ENCODE measurements at places on chromosomes 11 and 22. TPM values are rescaled to one million over a fixed set of nuclear protein-coding genes. Genes with fewer than 3 reads are reported as not detected.

Gene SLC6A5
- not detected for total RNA-seq

Gene MUC5AC
- total RNA-seq: not detected

Gene LRRC75B
- total RNA-seq: 6.9 TPM

Gene GGTLC2
- not detected for total RNA-seq

Gene F2
- total RNA-seq: not detected

Gene OR52E8
- not detected for total RNA-seq

Gene TENM4
- 0.40 TPM for total RNA-seq

Gene DAGLA
- 5.5 TPM for total RNA-seq

GRCh38 chr11:108609682-108610081 lies 16.1 kb upstream of the EXPH5 start:
- no peak for DNase-seq

- peak; percentile 19 for DNase-seq
Observed at GRCh38 chr22:22933100-22933806, 45.6 kb downstream of the IGLL5 start.

- DNase-seq: no peak
Observed at GRCh38 chr11:34161812-34162492, 56.5 kb downstream of the NAT10 start.

GRCh38 chr11:119091966-119092879 lies 7.5 kb downstream of the HMBS start:
- no peak for DNase-seq

DNA sequence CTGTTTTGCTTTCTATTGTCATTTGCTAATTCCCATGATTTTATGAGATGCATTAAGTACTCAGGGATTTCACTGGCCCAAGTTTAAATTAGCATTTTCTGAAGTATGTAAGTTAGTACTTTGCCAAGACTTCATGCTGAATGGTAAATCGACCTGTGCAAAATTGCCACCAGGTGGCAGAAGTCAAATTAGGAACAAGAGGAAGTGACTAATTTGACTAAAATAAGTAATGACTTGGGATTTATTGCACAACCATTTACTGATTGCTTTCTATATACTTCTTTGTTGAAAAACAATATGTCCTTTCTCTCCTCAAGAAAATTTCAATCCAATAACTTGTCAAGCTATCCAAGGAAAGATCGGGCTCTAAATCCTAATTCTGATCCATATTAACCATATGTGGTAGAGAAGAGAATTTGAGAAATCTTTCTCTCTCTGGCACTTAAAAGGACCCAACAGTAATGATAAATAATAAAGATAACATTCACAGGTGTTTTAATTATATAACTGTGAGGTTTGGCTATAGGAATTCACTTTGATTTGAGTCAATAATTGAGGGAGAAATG lies 253.7 kb upstream of the CHORDC1 start:
- no peak for DNase-seq

DNA sequence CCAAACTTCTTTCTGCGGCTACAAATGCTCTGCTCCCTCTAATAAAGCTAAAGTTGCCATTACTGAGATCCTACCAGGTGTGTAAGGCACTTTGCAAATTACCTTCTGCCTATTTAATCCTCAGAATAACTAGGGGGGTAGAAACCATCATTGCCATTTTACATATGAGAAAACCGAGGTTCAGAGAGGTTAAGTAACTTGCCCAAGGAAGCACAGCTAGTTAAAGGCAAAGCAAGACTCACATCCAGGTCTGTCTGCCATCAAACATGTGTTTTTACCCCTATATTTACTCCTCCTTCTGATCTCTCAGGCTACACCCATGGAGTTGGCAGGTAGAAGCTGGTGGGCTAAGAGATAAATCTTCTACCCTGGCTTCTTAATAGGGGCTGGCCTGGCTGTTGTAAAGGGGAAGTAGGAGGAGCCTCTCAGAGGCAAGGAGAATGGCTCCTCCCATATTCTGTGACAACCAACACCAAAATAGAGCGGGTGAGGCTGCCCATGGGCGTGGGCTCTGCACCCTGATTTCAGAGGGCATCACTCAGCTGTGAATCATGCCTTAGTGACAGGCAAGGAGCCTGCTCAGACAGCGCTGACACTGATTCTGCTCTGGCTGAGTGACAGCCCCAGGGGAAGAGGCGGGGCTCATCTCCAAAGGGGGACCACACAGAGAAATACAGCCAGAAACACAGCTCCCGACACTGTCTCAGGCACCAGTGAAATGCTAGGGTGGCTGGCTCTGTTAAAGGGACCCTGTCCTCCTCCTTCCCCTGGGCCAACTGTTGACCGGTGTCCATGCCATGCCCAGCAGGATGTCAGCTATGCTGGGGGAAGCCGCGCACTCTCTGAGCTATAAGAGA lies 106.8 kb downstream of the ABTB2 start:
- DNase-seq: peak; percentile 72

- DNase-seq: no peak
Observed at GRCh38 chr22:18116634-18117033, 6.0 kb downstream of the TUBA8 start.

- peak; percentile 47 for DNase-seq
Observed at GRCh38 chr22:46833228-46833627, 70.8 kb downstream of the TBC1D22A start.

DNA sequence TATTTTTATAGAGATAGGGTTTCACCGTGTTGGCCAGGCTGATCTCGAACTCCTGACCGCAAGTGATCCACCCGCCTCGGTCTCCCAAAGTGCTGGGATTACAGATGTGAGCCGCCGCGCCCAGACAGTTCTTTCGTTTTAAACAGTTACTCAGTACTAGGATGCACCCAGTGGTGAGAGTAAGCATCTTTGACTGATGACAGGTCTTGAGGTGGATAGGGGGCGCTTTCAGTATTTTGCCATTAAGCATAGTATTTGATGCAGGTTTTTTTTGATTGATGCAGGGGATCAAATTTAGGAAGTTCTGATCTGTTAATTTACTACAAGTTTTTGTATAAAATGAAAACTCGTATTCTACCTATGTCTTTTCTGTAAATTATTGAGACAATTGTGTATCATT lies 13.2 kb upstream of the TRIM34 start:
- no peak for DNase-seq

DNA sequence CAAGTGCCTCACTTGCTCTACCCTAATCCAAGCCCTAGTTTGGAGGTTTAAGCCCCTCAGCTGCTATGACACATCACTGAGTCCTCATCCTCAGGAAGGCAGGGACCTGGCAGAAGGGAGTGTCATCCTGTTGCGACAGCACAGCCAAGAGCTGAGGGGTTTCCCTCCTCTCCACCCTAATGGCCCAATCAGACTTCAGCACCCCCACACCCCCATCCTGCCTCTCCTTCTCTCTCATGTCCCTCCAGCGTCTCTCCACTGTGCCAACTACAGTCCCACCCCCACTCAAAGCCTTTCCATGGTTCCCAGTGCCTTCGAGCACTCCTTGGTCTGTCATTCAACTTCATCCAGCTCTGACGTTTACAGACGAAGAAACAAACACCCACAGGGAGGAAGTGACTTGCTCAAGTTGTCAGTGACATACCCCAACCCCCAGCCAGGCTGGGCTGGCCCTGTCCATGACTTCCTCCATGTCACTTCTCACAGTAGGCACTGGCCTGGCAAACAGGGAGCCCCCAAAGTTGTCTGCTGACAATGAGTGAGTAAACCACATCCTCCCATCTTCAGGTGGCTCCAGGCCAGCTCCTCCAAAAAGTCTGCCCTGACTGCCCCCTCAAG lies 15.6 kb downstream of the ARAP1 start:
- DNase-seq: peak; percentile 65

DNA sequence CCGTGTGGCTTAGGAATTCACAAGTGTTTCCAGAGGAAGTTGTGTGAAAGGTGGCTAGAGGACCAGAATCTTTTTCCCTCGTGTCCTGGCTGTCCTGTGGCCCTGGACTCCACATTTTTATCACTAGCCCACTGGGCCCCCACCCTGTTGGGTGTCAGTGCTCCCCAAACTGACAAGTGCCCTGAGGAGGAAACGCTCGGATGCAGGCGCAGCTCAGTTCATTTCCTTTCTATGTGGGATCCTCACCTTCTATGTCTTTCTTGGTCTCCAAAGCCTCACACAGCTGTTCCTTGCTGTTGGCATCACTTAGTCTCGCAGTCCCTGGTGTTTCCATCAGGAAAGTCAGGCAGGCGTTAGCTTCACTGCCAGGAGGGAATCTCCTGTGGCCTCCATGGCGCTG lies 68.0 kb upstream of the KCNQ1OT1 start:
- DNase-seq: no peak

DNA sequence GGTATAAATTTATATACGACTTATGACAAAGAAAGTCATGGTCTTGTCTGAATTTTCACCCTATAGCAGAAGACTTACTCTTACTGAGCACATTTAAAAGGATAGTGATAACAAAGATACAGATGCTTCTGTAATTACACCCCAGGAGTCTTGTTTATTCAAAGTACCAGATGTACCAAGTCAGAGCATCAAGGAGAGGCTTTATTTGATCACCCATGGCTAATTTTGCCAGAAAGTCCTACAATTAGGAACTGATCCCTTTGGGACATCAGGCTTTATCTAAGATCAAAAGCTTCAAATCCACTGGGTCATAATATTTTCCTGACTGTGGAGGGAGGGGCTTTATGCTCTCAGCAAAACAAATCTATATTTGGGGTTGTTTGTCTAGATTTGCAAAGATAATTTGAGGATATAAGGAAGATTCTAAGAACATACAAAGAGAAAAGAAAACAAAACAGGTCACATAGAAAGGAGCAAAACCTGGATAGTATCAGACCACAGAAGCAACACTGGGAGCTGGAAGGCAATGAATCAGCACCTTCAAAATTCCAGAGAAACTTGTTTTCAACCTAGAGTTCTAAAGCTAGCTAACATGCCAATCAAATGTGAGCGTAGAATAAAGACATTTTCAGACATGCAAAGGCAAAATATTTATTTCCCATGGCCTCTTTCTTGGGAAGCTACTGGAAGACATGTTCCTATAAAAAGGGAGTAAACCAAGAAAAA lies 124.8 kb upstream of the CSNK2A3 start:
- DNase-seq: no peak

- no peak for DNase-seq
Observed at GRCh38 chr11:130677486-130678153, 229.2 kb downstream of the ADAMTS15 start.

DNA sequence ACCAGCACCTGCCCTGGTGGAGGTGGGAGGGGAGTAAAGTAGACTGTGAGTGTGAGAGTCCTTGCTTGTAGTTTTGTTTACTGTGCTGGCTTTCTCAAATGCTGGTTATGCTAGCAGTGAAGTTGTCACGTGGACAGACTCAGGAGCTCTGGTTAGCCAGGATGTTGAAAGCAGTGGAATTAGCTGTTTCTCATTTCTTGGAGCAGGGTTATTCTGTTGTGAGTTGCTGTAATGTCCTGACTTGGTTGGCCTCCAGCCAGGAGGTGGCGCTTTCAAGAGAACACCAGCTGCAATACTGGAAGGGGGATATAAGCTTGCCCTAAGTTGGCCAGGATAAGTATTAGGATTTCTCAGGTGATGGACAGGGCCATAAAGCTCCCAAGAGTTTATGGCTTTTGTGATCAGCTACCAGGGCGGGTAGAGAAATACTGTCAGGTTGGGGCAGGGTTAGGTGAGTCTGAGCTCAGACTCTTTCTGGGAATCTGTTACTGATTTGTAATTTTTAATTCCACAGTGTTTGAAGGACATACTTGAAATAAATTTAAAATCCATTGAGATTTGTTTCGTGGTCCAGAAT lies 13.7 kb downstream of the CYP2D6 start:
- no peak for DNase-seq

- DNase-seq: no peak
Observed at GRCh38 chr11:34928960-34929680, 12.7 kb downstream of the PDHX start.

DNA sequence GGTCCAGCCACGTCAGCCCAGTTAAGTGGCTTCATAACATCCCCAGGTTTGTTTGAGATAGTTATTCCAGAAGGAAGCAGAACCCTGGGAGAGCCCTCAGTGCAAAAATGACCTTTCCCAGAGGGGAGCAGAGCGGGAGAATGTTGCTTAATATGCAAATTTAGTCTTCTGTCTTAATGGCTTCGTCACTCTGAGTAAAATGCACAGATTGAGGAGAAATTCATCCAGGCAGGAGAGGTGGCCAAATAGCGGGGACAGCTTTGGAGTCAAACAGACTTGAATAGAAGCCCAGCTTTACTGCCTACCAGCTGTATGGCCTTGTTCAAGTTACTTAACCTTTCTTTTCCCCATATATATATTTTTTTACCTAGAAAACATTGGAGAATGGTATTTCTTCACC lies 12.3 kb upstream of the NRGN start:
- DNase-seq: no peak

DNA sequence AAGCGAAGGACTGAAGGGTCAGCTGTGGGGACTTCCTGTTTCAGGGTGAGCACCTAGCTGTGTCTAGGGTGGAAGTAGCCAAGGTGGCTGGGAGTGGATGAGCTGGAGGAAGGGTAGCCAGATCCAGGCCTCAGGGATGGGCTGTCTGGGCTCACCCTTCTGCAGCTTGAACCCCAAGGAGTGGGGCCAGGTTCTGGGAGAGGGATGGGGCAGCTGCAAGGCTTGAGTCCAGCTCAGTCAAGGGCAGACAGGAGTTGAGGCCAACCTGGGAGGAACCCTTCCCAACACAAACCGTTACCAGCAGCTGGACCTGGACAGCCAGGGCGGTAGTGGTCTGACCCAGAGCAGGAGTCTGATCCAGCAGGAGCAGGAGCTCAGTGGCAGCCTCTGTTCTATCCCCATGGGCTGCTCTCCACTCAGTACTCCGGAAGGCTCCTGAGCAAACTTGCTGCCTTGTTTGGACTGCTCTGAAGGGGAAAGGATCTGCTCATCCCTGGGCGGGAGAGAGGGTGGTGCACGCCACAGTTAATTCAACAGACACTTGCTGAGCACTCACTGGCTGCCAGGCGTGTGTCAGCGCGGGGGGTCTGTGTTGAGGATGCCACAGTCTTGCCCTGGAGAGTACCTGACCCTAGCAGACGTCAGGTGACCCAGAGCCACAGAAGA lies 53.8 kb upstream of the THY1 start:
- no peak for DNase-seq

- DNase-seq: no peak
Observed at GRCh38 chr22:36433318-36434231, 45.8 kb upstream of the MYH9 start.

DNA sequence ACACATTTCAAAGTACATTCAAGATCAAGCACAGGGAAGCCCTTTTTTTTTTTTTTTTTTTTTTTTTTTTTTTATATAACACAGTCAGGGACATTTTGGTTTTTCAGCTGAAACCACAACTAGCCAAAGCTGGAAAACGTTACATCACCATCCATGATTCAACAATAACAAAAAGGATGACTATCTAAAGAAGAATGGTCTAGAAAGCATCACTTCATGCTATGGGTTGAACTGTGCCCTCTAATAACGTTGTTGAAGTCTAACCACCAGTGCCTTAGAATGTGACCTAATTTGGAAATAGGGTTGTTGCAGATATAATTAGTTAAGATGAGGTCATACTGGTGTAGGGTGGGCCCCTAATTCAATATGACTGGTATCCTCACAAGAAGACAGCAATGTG lies 46.6 kb downstream of the MTMR2 start:
- DNase-seq: no peak

- DNase-seq: no peak
Observed at GRCh38 chr11:79697905-79698304, 257.1 kb upstream of the TENM4 start.

DNA sequence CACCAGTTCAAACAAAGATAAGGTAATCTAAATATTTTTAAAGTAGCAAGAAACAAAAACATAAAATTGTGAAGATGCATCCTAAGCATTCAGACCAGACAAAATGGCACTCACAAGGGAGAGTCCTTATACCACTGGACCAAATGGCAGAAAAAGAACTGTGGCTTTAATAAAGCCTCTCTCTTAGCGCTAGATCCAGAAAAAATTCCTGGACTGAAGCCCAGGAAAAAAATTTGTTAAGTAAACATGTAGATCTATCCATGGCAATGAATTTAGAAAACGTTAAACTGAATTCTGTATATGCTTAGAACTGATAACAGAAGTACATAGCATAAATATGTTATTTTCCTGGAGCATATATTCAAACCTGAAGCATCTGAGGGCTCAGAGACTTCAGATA lies 11.8 kb upstream of the CD59 start:
- no peak for DNase-seq
